ENCODE measurements at places on chromosomes 7 and 10. TPM values are rescaled to one million over a fixed set of nuclear protein-coding genes. Genes with fewer than 3 reads are reported as not detected.

- no peak for DNase-seq
Measured at GRCh38 chr10:115167751-115168150, 74.6 kb downstream of the ATRNL1 start.

DNA sequence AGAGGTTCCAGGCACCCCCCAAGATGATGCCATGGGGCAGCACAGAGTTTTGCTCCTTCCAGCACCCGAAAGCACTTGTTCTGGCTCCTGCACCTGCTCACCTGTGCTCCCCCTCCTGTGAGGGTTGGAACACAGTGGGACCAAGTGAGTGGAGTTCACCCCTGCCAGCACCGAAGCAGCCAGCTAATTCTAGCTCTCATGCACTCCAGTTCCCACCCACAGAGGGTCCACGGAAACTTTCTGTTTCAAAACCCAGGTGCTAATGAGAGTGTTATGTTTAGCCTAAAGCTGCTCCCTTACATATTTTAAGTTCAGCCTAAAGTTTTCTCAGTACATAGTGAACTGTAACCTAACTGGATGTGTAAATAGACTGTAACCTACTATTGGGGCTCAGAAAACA lies 42.6 kb upstream of the SLC35G1 start:
- no peak for DNase-seq

DNA sequence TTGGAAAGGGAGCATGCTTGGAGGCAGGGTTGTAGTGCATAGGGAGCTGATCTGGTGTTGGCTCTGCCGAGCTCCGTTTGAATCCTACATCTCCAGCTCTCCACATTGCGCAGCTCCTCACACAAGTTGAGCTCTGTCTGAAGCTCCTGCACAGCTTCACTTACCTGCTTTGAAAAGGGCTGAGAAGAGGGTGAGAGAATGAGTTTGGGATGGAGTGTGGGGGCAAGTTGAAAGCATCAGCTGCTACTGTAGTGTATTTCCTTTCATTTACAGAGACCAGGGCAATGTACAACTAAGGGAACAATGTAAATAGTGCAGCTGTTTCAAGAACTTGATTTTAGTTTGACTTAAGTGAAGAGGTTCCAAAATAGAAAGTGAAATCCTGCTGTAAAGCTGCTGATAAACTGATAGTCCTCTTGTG lies 88.5 kb downstream of the VTI1A start:
- DNase-seq: no peak

DNA sequence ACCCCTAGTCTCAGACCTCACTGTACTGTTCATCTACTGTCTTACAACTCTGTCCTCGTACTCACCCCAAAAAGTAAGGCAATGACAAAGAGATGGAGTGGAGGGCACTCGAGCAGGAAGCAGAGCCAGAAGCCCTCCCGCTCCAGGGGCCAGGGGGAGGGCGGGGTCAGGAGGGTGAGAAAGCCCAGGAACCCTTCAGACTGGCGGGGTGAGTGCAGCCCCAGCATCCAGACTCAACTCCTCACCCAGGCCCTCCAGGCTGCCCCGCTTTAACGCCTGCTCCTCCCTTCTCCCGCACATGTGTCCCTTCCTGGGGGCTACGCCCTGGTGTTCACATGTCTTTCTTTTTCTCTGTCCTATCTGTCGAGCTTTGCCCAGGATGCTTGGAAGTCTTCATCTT lies 66.1 kb downstream of the CALML3 start:
- DNase-seq: no peak

- no peak for DNase-seq
Measured at GRCh38 chr7:39197831-39198230, 220.1 kb downstream of the POU6F2 start.

DNA sequence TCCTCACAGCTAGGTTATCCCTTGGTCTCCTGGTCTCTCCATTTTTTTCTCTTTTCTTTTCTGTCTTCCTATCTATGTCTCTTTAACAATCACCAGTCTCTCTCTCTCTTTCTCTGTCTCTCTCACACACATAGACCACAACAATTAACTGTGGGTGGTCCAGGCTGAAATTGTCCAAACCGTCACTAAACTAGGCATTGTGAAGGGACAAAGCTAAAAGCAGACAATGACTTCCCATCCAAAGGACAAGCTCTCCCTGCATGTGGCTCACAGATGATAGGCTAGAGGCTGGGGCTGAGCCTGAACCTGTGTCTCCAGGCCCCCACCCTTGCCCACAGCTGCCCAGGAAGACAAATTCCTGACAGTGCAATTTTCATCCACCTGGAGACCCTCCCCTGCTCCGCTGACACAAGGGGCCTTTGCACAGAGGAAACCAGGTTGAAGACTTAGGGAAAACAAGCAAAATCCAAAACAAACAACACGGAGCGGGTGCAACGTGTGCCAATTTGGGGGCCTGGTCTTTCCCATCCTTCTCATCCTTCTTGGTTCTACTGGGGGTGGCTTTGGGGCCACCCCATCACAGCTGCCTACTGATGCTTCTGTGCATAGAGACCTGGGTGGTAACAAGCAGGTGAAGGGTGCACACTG lies 755.4 kb downstream of the GRID1 start:
- DNase-seq: no peak

GRCh38 chr10:69640196-69640980 lies 10.3 kb downstream of the FAM241B start:
- peak; percentile 66 for DNase-seq

DNA sequence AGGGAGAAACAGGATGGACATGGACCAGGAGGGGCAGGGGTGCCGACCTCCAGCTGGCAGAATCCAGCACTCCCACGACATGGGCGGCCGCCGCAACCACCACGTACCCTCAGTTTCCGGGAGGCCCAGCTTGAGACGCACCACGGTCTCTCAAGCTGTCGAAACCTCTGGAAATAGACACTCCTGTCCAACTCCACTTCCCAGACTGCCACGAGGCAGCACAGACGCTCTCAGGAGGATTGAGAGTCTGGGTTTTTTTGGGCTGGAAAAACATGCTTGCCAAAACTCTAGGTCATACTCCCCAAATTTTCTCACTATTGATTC lies 37.9 kb upstream of the PDGFA start:
- no peak for DNase-seq

DNA sequence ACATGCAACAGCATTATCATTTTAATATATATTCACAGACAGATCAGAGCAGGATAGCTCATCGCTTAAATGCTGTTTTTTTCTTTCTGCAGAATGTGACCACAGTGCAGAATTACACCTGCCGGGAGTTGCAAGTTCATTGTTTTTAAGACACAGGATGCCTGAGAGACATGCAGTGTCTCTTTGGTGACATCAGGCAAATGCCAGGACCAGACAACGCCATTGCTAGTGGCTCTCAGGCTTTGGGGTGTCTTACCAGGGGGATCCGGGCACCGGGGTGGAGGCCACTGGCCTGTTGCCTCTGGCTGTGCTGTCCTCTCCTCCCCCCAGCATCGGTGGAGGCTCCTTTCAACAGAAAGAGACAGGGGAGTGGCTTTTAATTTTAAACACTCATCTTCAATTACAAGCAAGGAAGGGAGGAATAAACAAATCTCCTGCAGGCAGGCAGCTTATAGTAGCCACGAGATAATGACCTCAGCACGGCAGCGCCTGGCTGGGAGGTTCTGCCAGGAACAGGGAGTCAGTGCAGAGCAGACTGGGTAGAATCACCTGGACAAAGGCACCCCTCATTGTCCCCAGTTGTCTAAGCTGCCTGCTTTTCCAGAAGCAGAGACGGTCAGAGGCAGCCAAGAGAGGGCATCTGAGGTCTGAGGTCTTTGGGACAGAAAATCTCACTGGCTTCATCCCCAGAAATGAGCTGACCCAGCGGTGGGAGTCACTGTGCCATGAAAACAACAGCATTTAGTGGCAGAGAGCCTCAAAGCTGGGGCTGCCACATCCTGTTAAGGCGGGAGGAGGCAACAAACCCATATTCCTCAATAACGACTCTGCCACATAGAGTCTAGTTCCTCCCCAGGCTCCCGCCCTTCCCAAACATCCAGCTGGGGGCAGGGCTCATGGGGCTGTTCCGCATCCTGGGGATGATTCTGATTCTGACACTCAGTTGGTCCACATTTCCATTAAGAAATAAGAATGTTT lies 148.4 kb downstream of the TCERG1L start:
- DNase-seq: no peak

GRCh38 chr7:23514755-23515154 lies 17.0 kb downstream of the TRA2A start:
- no peak for DNase-seq

DNA sequence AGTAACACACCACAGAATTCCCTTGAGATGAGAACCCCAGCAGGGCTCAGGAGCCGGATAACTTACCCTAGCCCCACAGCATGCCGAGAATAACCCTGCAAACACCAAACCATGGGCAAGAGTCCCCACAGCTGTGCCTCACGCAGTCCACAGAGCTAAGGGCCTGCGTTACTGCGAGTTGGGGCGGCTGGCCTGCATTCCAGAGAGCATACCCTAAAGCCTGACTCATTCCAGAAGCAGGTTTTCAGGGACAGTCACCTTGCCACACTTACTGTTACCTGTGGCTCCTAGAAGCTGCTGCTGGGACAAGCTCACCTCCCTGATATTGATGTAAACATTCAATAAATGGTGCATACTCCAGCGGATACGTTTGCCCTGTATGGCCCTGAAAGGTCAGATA lies 18.6 kb downstream of the FGFR2 start:
- no peak for DNase-seq

- DNase-seq: no peak
Measured at GRCh38 chr7:13878154-13878553, 111.3 kb downstream of the ETV1 start.

DNA sequence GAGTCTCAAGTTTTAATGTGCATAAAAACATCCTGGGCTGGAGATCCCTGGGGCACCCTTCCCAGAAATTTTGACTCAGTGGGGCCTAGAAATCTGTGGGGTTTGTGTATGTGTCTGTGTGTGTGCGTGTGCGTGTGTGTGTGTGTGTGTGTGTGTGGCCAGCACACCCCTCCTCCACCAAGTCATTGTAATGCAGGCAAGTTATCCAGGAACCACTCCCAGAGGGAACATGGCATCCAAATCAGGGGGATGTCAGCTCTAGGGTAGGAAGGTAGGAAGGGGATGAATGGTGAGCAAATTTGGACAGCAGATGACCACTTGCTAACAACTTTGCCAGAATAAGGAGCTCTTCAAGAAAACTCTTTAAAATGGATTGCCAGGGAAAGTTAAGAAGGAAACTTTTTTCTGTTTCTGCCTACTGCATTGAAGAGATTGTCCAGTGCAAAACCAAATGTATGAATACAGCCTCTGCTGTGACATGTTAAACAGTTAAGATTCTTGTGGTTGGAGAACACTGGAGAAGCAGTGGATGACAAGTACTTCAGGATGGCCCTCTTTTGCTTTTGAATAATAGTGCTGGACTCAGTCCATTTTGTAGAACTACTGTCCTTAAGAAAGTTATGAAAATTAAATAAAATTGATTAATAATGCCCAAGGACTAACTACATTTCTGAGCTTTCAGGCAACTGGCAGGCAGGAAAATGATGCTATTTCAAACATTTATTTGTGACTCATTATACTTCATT lies 12.3 kb downstream of the STAMBPL1 start:
- no peak for DNase-seq

GRCh38 chr10:22648547-22648961 lies 65.8 kb downstream of the PIP4K2A start:
- no peak for DNase-seq

- DNase-seq: no peak
Measured at GRCh38 chr7:149776289-149776688, 2.9 kb upstream of the ZNF467 start.

GRCh38 chr10:114623155-114623554 lies 34.9 kb downstream of the ABLIM1 start:
- DNase-seq: no peak

DNA sequence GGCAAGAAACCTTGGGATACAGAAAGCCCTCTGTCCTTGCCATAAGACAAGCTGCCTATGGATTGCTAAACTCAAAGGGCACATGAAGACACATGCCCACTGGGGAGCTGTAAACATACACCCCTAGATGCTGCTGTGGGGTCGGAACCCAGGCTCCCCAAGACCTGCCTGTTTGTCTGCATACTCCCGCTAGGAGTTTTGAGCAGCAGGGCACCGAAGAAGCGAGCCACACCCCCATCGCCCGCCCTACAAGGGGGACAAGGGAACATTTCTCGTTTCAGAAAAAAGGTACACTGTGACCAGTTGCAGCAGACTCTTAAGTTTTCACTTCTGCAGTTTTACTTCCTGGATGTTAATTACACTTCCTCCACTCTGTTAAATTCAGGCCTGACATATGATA lies 680.2 kb upstream of the GHITM start:
- DNase-seq: no peak

GRCh38 chr7:66142996-66143395 lies 28.3 kb downstream of the CRCP start:
- no peak for DNase-seq

- DNase-seq: no peak
Measured at GRCh38 chr7:43697690-43698089, 31.6 kb downstream of the COA1 start.

DNA sequence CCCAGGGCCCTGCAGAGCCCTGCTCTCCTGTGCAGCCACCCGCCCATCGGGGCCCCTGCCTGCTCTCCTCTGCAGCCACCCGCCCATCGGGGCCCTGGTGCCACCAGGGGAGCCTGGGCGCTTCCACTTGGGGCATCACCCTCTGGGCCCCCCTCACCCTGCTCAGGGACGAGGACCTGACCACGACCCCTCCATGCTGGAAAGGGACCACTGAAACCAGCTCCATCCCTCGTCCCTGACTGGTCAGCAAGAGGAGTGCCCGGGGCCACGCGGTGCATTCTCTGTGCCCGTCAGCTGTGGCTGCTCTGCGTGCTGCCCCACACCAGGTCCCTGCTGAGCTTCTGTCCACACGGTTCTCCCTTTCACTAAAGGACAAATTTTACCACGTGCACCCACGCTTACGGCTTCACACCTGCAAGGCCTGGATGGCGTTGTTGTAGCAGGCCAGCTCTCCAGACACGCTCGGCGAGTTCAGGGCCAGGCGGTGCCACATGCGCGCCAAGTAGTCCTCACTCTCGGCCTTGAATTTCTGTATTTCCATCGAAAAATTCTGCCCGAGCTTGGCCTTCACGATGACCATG lies 57.6 kb downstream of the CFAP46 start:
- no peak for DNase-seq

DNA sequence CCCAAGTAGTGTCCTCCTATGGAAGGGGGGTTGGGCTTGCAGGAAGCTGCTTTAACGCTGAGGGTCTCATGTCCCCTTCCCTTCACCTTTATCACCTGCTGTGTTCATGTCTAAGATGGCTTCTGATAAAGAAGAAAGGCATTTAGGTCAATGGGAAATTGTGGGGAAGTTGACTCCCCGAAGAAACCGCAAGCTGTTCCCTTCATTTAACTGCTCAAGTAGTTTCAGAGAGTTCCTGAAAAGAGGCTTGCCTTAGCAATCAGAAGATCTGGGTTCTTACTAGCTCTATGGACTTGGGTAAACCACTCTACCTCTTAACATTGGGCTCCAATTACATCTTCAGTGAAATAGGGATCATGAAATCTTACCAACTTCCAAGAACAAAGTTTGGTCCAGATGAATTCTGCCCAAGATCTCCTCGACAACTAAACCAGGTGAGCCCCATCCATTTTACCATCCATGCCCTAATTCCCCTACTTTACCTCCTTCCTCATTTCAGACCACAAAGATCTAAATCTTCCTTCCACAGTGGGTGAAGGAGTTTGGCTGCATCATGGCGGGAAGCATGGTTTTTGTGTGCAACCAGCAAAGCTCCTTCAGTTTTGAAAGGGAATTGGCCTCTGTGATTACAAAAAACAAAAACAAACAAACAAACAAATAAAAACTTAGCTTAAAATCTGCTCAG lies 30.4 kb upstream of the UCN3 start:
- DNase-seq: no peak

PFKFB3 gene
- total RNA-seq: 94.8 TPM

ADRB1 gene
- 1.3 TPM for total RNA-seq

EN2 gene
- total RNA-seq: 0.32 TPM

PPP1R9A gene
- 7.5 TPM for total RNA-seq

PHYHIPL gene
- under 0.01 TPM for total RNA-seq

CLDN3 gene
- total RNA-seq: 137 TPM

SEMA4G gene
- total RNA-seq: 0.48 TPM

ANK3 gene
- 57.4 TPM for total RNA-seq

HKDC1 gene
- total RNA-seq: 0.15 TPM

All from breast epithelium (tissue), 4 donors.